Transverse colon (tissue), 4 donors: ENCODE measurements at places on chromosomes 5 and 9.

- DNase-seq: no peak
Observed at GRCh38 chr5:158737536-158738027, 362.1 kb downstream of the EBF1 start.

- DNase-seq: no peak
Observed at GRCh38 chr5:14299666-14300065, 156.5 kb downstream of the TRIO start.

GRCh38 chr9:129283291-129283691 is 105.2 kb upstream of the IER5L start:
- DNase-seq: no peak

DNA sequence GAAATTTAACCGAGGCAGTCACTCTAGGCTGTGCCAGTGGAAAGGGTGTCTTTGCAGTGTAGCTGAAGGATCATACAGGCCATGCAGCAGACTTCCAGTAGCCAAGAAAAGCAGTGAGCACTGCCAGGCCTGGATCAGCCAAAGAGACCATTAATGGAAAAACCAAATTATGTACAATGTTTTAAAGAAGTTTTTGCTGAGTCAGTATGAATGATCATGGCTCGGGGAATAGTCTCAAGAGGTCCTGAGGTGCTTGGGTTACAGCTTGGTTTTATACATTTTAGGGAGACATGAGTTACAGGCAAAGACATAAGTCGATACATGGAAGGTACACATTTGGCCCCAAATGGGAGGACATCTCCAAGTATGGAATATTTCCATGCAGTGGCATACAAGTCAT is 141.3 kb downstream of the YTHDC2 start:
- no peak for DNase-seq

DNA sequence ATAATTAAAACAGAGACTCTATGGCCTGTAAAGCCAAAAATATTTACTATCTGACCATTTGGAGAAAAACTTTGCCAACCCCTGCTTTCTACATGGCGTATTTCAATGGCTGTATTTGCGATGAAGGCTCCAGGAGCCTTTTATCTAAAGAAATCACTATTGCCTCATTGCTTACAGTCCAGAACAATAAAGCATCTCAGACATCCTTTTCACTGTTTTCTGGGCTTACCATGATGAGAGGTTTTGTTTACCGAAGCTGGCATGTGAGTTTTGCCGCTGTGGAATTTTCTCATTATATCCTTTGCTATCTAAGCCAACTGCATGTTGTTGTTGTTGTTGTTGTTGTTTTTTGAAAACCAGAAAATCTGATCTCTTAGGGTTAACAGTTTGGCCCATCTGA is 13.9 kb downstream of the PALM2AKAP2 start:
- no peak for DNase-seq

- no peak for DNase-seq
Observed at GRCh38 chr5:146765089-146765832, 113.3 kb downstream of the PPP2R2B start.

- DNase-seq: no peak
Observed at GRCh38 chr9:114031948-114032840, 45.9 kb downstream of the AMBP start.

- DNase-seq: no peak
Observed at GRCh38 chr9:111078391-111079038, 40.2 kb upstream of the LPAR1 start.

DNA sequence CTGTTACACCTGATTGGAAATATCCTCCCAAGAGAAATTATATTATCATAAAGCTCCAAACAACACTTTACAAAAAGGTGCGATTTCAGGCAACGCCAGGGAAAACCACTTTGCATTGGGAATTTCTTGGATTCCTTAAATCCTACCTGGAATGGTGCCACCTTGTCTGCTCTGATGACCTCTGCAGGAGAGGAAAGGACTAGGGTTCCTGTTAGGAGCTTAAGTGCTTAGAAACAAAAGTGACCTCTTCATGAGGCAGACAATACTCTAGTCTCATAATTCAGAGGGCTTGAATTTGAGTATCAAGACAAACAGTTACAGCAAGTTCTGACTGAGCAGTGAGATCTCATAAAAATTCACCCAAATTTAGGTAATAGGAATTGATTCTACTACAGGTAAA is 33.9 kb upstream of the GLIS3 start:
- DNase-seq: no peak

GRCh38 chr5:160438316-160439204 is 16.9 kb downstream of the PTTG1 start:
- DNase-seq: peak; percentile 63

DNA sequence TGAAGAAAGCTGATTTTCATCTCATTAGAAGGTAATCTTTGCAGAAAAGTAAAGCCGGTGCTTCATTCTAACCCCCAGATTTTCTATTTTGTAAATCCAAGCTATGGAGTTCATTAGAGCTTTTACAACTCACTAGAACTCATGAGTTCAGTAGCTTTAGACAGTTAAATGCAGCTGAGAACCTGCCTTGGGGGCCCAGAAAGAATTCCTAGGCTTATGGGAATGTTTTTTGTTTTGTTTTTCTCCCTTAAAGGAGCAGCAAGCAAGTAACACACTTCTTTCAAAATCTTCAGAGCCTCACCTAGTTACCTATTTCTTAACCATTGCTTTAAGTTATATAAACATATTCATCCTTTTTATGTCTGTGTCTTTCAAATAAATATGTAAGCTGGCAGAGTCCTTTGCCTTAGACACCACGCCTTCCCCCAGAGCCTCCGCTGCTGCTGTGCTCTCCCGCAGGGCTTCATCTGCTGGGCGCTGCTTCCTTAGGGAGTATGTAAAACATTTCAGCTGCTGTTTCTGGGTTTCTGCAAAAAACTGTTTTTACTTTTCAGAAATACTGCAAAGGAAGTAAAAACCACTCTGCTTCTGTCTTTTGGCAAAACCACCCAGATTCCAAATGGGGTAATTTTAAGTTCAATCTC is 132.9 kb downstream of the CDC42SE2 start:
- no peak for DNase-seq

DNA sequence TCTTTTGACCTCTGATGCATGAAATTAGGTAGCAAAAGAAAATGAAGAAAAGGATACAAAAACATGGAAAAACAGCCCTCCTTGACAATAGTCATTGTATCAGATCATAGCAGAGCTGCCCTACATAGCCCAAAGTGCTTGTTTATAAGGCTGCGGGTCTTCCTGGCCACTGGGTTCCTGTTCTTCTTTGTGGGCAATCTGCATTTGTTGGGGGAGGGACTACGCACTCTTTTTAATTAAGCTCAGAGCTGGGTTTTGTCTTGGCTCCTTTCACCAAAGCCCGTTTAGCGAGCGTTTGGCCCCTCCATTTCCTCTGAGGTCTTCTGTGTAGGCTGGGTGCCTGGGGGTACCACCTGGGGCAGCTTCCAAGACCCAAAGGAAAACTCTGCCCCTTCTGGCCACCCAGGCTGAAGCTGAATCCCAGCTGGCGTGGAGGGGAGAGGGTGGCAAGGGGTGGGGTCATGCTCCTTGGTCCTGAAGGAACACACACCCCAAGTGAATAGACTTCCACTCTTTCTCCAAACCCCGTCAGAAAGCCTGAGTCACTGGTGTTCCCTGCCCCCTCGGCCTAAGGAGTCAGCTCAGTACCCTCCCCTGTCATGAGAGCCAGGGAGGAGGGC is 6.5 kb upstream of the PAX5 start:
- no peak for DNase-seq
